ENCODE measurements at places on chromosomes 6 and 20.
A peak's percentile ranks its signal among the peaks of the same experiment; 100 is the strongest.

- no peak for DNase-seq
Observed at GRCh38 chr20:49803418-49803817, 9.2 kb upstream of the SLC9A8 start.

DNA sequence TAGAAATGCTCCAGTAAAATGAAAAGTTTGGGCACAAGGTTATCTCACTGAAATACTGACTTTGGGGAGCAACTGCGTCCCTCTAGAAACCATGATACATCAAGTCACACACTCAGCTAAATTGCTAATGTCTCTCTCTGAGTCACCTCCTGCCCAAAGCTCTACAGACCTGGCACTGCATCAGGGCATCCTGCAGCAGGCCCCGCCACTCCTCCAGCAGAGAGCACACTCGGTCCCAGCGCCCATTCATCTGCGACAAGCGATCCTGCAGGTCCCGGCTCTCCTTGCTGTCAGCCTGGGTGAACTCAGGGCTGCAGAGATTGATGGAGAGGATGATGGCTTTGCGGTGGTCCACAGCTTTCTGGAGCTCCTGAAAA is 329.0 kb downstream of the ESR1 start:
- DNase-seq, result no peak

- no peak for DNase-seq
Observed at GRCh38 chr6:72974276-72974675, 251.0 kb downstream of the KHDC1L start.

GRCh38 chr6:38169977-38170526 is 350.5 kb downstream of the ZFAND3 start:
- peak; percentile 85 for DNase-seq
